Activated CD4-positive, alpha-beta T cell treated with anti-CD3 and anti-CD28 coated beads for 36 hours (primary cell): ENCODE measurements at places on chromosomes 7 and 10.

DNA sequence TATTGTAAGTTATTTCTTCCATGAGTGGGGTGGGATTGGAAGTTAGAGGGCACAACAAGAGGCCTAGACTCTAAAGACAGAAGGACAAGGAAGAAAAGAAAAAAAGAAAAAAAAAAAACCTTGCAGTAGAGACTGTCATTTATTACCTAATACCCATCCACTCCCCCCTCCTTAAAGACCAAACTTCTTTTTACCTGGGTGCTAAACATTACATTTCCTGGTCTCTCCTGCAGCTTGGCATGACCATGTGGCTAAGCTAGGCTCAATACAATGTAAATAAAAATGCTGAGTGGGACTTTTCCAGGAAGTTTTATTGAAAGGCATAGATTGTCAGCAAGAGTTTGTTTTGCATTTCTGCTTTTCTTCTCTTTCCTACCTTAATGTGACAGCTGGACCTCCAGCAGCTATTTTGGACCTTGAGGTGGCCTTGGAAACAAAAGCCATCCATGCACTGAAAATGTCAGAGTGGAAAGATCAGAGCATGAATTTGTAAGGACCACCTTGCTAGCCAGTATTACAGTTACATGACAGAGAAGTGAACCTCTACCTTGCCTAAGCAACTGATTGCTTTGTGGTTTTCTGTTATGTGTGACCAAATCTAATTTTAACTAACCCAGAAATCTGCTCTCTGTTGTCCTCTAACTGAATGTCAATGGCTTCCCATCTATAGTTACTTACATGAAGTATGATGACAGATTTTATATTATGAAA, 81.3 kb upstream of the SFMBT2 start:
- no peak overlapping the region for H3K27ac ChIP-seq
- H3K4me1 ChIP-seq, result peaks cover 46% of the 10 kb centered on the region
- H3K27me3 ChIP-seq, result no peaks in the 10 kb centered on the region

DNA sequence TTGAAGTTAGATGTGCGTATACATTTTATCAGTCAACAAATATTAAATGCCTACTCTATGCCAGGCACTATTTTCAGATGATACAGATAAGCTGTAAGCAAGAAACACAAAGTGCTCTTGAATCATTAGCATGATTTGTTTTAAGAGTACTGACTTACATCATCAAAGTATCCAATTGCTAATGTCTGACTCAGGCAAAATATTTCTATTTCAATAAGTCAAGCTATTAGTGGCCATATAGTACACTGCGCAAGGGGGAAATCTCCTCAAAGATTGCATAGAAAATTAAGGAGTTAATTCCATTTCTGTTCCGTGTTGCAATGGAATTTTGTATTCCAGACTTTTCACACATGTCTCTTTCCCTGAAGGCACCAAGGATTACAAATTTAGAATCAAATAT, 46.1 kb upstream of the DNAJC1 start:
- H3K27ac ChIP-seq, result no peak overlapping the region
- no peaks in the 10 kb centered on the region for H3K36me3 ChIP-seq
- DNase-seq, result no peak
- no peaks in the 10 kb centered on the region for H3K4me1 ChIP-seq
- no peak overlapping the region for H3K4me3 ChIP-seq

DNA sequence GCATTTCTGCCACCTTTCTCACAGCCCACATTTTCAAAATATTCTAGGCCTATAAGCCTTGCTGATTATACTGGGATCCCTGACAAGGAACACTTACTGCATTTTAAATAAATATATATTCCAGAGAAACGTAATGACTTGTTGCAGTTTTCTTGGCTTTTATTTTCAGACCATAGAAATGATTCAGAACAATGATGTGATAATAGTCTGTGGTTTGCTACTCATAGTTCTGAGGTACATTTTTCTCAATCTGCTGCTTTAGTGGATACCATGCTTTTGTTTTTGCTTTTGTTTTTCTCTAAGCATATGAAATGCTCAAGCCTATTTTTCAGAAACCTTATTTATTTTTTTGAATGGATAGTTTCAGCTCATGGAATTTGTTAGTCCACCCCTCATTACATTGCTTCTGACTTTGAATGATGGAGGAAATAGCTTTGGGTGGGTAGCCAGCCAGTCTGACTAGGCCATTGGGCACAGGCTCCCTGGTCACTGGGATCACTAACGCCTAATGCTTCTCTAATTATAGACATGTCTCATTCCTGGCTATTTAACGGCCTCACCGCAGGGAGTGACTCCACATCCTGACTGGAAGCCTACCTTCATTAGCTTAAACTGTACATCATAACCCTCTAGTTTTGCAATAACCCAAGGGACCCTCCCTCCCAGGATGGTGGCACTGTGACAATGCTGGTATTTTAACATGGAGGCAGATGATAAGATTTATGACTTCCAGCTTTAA, 66.1 kb downstream of the MBL2 start:
- H3K36me3 ChIP-seq, result no peaks in the 10 kb centered on the region
- no peaks in the 10 kb centered on the region for H3K4me1 ChIP-seq
- no peak overlapping the region for H3K27ac ChIP-seq
- no peak for DNase-seq
- no peak overlapping the region for H3K4me3 ChIP-seq
- H3K27me3 ChIP-seq, result no peaks in the 10 kb centered on the region

GRCh38 chr7:113199841-113200240, 81.5 kb upstream of the SMIM30 start:
- H3K4me1 ChIP-seq, result no peaks in the 10 kb centered on the region
- no peak for DNase-seq
- no peak overlapping the region for H3K27ac ChIP-seq
- no peaks in the 10 kb centered on the region for H3K36me3 ChIP-seq
- no peak overlapping the region for H3K4me3 ChIP-seq

GRCh38 chr7:68247571-68247970, 1250.9 kb downstream of the TYW1 start:
- no peak overlapping the region for H3K27ac ChIP-seq
- DNase-seq, result no peak
- no peaks in the 10 kb centered on the region for H3K27me3 ChIP-seq
- no peaks in the 10 kb centered on the region for H3K36me3 ChIP-seq

GRCh38 chr7:44676776-44677175, 70.3 kb downstream of the OGDH start:
- H3K4me3 ChIP-seq, result no peak overlapping the region
- H3K27me3 ChIP-seq, result no peaks in the 10 kb centered on the region
- DNase-seq, result no peak
- no peaks in the 10 kb centered on the region for H3K4me1 ChIP-seq
